ENCODE measurements at places on chromosomes 1 and 21.

DNA sequence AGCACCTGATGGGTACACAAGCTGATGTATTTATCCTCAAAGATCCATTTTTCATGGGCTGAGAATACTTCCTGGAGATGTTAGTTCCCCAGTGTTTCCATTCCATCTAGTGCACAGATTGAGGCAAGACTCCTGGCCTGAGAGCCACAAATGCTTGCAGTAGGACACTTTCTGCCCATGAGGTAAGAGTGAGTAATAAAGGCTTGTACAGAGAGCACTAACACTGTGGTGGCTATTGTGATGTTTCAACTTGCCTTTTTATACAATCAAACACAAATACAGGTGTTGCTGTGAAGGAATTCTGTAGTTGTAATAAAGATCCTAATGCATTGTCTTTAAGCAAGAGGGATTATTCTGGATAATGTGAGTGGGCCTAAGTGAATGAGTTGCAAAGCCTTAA lies 186.1 kb upstream of the ADAMTS5 start:
- no peak for DNase-seq

DNA sequence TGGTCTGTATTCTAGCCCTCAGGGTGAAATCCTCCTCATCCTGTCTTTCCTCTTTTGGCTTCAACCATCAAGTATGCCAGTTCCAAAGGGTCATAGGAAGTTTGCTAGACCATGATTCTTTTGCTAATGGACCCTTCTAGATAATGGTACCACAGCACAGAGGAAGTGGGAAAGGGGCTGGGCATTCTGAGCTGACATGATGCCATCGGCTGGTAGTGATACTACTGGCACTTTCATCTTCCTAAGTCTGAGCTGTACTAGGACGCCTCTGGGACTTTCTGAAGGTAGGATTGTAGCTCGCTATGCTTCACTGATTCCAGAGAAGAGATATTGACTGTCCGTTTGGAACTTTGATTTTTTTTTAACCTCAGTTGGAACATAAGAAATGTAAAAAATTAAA lies 11.4 kb downstream of the FASLG start:
- DNase-seq = no peak

GRCh38 chr1:72278461-72278860 lies 3.9 kb downstream of the NEGR1 start:
- no peak for DNase-seq

DNA sequence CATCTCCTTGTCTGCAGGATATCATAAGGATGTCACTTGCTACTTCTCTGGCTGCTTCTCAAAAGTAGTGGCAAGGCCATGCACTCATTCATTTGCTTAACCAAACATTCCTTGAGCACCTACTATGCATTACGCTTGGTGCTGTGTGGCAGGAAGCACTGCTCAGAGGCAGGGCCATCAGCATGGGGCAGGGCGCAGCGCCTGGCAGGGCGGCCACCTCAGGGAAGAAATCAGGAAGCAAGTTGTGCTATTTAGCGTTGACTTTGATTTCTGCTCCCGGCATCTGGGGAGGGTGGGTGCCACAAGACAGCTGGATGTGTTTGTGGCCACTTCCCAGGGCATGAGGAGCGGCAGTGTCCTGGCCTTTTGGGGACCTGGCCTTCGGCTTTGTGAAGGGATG lies 27.9 kb downstream of the PROK1 start:
- DNase-seq = no peak

DNA sequence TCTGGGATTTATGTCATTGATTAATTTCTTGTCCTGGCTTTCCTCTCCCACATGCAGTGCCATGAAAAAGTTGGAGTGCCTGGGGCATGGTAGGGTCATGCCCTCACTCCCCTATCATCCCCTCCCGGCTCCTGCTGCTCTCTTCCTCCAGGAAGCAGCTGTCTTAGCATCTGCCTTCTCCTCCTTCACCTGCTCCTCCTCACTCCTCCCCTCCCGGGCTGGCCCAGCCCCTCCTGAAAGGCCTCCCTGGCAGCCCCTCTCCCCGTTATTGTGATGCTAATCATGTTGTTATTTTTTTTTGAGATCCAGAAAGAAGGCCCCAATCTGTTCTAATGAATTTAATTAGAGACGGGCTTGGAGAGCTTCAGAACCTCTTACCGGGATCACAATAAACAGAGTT lies 36.3 kb upstream of the NFASC start:
- DNase-seq = no peak

GRCh38 chr1:116420417-116421200 lies 47.6 kb downstream of the ATP1A1 start:
- DNase-seq = no peak

DNA sequence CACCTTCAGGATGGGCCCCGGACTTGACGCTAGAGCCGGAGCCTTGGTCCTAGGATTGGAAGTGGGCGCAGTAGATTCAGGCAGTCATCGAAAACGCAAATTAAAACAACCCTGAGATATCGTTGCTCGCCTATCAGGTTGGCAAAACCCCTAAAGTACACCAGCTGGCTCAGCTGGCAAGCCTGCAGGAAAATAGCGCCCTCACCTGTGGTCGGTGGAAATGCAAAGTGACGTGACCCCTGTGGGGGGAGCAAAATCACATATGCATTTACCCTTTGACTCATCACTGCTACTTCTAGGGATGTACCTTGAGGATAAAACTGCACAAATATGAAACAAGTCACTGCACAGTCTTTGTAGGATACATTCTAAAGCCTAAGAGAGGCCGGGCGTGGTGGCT lies 170.3 kb upstream of the TMEM51 start:
- DNase-seq = no peak

DNA sequence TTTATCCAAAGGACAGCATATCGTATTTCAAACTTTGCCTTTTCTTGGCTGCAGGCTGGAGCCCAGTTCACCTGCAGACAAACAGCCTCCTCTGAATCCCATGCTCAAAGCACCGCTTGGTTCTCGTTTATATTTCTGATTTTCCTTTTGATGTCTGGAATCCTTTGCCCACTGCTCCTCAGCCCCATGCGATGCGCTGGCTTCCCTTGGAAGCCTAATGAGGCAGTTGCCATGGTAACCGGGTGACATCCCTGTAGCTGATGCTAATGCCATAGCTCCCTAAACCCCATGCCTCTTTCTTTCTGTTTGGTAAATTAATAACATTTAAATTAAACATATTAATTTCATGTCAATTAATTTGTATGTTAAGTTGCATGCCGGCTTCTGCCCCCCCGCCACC lies 327.1 kb downstream of the PRDM2 start:
- no peak for DNase-seq

DNA sequence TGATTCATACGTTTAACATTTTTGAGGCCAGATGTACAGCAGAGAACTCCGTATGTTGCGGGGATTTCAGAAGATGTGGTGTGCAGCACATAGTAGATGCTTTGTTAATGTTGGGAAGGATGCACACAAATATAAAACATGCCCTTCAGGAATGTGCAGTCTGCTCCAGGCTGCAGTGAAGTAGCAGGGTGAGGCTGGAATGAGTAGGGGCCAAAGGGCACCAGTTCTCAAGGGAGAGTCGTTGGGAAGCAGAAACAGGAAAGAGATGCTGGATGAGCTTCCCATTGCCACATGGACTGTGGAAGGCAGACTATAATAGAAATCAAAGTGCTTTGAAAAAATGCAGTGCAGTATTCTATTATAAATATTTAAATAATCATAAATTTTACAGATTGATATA lies 126.9 kb downstream of the NOS1AP start:
- DNase-seq = no peak

- no peak for DNase-seq
Measured at GRCh38 chr1:29290414-29290985, 54.2 kb downstream of the PTPRU start.

DNA sequence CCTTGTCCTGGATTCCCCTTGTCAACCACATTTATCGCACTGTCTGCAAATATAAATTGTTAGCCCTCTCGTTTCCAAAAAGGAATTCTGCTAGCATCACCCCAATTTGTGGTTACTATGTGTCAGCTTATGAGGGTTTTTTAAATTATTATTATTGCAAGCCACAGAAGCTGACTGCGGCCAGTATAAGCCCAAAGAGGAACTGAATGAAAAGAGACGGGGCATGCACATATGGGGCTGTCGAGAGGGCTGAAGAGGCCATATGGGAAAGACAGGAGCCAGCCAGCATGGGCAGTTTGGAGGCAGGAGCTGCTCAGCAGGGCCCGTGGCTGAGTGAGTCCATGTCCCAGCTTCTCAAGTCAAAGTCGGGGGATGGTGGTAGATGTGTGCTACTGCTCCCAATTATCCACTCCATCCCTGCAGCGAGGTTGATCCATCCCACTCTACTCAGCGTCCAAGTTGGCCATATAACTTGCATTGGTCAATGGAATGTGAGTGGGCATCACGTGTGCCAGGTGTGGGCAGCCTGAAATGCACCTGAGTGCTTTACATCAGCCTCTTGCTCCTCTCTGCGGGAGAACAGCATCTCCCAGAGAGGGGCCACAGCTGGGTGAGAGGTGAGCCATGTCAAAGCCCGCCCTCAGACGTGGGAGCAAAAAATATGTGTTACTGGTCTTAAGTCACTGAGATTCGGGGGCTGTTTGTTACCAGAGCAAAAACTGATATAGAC lies 37.6 kb upstream of the LDLRAP1 start:
- DNase-seq = no peak

DNA sequence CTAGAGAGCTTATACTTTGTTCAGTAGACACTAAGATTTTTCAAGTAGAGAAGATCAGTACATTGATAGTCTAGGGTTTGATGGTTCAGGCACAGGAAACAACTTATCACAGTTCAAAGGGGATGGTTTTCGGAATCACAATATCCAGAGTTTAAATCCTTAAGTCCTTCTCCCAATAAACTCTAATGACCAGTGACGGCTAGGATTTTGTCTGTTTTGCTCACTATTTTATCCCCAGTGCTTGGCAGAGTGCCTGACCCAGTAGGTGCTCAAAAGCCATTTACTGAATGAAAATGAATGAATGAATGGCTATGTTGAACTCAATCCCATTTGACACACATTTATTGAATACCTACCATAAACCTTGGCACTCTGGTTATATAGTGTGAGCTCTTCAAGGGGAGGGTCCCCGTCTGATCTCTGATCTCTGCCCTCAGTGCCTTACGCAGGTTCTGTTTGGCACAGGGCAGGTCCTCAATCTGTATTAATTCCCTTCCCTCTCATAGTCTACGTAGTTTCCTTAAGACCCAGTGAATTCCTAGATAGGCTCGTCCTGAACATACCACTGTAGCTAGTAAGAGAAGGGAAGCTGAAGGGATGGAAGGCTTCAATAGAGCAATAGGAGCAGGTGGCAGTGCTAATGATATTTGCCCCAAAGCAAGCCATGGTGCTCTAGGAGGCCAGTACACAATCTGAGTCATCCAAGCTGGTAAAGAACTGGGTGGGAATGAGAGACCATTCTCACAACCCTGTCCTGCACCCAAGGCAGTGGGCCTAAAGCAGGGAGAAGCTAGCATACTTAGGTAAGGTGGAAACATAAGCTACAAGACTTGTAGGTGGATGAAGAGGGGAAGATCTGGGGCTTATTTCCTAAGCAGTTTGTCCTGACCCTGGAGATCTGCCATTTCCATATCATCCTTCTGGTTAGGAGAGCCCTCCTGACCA lies 53.4 kb downstream of the DMAP1 start:
- DNase-seq = no peak

DNA sequence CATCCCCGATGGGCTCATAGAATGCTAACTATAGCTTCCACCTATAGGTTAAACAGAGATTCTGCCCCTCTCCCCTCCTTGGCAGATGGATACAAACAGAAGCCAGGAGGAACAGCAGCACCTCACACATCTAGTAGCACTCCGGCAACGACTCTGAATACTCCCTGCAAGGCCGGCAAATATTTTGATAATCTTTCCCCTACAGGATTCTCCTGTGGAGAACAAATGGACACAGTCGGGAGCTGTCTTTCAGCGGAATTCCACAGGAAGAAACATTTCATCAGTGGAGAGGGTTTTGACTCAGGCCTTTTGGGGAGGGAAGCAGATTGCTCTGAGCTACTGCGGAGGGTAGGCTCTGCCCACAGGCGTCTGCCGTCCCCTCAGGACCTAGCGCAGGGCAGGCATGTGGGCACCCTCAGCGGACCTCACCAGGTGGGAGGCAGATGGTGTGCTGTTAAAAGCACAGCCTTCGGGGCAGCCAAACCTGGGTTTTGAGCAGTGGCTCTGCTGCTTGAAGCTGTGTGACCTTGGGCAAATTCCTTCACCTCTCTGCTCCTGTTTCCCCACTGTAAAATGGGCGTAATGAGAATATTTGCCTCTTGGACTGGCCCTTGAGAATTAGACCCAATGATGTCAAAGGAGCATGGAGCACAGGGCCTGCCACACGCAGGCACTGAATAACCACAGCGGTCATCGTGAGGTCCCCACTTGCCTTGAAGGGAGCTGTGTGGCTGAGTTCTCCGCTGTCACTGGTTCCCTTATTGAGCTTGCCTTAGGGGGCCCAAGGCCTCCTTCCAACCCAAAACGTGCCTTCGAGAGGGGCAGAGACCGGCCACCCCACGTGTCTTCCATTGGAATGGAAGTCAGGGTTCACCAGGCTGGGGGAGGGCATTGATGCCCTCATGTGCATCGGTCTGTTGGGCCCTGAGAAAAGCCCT lies 19.2 kb upstream of the BCAR3 start:
- no peak for DNase-seq

GRCh38 chr1:74766579-74766978 lies 33.6 kb downstream of the TYW3 start:
- DNase-seq = no peak

DNA sequence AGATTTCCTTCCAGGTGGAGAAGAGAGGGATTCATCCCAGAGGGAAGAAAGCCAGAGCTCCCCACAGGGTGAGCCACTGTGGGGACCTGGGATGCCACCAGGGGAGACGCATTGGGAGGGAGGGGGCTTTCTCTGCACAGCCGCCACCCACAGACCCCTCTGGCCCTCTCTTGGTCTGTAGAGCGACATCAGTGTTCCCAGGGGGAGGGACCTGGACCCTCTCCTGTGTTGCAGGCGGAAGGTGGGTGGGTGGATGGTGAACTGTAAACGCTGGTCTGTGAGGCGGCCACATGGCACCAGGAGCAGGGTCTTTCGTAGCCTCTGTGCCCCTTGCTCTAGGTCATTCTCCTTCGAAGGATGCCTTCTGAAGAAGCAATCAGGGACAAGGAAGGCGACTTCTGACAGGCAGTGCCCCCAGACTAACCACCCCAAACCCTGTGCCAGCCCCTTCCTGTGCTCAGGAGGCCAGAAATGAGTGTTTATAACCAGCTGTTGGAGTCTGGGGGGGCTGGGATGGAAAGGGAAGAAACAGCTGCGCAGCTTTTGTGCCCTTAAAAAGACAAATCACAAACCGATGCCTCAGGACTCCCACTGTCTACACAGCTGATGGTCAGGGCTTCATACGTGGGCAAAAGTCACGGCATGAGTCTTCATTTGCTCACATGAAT lies 121.4 kb upstream of the ZBTB40 start:
- DNase-seq = no peak

- no peak for DNase-seq
Measured at GRCh38 chr1:207952617-207953542, 42.0 kb upstream of the CD34 start.

Data from HEK293T (cell line).